ENCODE measurements at places on chromosomes 12 and 14. TPM values are rescaled to one million over a fixed set of nuclear protein-coding genes. Genes with fewer than 3 reads are reported as not detected.

DNA sequence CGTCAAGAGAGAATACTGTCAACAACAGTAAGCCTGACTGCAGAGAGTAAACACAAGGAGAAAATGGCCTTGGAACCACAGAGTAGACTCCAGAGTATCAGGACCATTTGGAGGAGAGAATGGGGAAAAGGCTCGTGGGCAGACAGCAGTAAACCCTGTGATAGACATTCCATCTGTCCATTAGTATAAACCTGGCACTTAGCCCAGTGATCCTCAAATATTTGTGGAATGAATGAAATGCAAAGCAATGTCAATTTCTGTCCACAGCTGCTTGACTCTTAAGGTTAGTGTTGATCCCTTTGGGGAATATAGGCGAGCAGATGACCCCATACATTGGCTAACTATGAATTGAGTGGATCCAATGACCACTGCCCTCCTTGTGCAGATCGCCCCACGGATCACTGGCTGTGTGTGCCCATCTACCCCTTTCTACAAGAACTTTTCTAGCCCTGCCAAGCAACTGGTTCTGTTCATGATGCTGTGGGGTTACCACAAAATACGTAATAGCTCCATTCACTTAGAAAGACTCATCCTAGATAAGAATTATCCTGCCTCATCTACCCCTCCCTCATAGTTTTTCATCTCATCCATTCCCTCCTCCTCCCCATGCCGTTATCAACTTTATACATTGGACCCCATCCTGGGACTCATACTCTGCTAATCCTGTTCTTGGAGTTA is 846.8 kb downstream of the NRXN3 start:
- DNase-seq = no peak

GRCh38 chr12:122235741-122236140 is 9.9 kb upstream of the DIABLO start:
- no peak for DNase-seq

GRCh38 chr14:50758945-50759344 is 72.0 kb downstream of the NIN start:
- no peak for DNase-seq

DNA sequence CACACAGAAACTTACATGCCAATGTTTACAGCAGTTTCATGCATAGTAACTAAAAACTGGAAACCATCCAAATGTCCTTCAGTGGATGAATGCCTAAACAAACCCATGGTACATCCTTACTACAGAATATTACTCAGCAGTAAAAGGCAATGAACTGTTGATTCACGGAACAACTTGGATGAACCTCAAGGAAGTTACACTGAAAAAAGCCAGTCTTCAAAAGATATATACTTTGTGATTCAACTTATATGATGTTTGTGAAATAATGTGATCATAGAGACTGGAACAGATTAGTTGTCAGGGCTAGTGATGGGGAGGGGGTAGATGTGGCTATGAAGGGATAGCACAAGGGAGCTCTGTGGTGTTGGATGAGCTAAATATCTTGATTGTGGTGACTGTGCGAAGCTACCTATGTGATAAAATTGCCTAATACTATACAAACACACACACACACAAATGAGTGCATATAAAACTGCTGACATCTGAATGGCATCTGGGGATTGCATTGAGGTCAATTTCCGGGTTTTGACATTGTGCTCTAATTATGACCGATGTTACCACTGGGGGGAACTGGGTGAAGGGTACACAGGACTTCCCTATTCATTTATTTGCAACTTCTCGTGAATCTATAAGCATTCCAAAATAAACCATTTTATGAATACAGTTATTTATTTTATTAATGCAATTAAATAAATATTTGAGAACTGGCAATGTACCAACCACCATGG is 94.3 kb downstream of the RIN3 start:
- no peak for DNase-seq

DNA sequence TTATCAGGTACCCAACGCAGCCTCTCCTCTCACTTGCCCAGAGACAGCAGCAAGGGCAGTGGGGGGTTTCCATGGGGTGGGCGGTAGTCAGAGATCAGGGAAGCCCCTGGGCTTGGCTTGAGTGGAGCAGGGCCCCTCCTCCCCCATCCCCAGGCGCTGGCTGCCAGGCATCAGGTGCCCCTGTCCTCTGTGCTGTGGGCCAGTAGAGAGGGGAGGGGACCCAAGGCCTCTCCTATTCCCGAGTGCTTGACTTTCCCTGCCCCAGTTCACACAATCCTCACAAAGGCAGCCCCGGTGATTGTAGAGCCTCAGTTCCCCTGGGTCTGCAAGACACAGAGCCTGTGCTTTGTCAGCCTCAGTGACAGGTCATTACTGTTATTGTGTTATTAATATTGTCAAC is 57.7 kb downstream of the MVK start:
- DNase-seq = no peak

DNA sequence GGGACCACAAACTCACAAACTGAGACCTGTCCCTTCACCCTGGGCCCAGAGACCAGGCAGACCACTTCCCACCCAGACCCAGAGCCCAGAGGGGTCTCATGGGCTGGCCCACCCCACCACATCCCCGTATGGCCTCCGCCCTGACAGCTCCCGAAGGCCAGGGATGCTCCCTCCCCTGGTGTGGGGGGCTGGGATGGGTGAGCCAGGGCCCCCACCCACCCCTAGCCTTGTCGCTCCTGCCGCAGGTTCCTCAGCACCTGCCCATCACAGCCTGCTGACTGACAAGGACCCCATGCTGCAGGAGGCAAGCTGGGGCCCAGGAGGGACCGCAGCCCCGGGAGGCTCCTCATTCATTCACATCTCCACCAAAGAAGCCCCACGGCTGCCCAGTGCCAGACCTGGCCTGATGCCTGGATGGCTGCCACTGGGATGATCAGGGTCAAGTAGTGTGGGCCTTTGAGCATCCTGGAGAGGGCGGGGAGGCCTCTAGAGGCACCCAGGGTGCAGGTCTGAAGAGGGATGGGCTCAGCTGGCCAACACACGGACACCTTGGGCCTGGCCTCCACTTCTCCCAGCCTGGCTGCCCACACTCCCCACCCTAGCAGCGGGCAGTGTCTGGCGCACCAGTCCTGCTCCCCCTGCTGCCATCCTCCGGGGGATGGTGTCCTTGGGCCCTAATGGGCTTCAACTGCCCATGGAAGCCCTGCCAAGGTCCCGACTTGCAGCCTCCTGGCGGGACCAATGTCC is 24.7 kb upstream of the GPR132 start:
- no peak for DNase-seq

DNA sequence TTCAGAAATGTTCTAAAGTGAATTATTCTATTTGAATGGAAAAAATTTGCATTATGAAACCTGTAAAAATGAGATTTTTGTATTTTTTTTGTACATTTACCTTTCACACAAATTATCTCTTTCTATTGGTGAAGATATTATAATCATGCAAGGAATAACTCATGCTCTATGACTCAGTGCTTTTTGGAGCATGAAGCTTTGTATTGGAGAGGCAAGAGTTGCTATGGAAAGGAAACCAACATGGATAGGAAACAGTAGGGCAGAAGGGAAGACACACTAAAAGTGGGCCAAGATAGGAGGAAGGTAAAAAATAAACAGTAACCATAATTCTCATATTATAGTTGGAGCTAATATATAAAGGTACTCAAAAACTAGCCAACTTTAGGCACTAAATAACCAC is 79.0 kb downstream of the PLCZ1 start:
- no peak for DNase-seq

DNA sequence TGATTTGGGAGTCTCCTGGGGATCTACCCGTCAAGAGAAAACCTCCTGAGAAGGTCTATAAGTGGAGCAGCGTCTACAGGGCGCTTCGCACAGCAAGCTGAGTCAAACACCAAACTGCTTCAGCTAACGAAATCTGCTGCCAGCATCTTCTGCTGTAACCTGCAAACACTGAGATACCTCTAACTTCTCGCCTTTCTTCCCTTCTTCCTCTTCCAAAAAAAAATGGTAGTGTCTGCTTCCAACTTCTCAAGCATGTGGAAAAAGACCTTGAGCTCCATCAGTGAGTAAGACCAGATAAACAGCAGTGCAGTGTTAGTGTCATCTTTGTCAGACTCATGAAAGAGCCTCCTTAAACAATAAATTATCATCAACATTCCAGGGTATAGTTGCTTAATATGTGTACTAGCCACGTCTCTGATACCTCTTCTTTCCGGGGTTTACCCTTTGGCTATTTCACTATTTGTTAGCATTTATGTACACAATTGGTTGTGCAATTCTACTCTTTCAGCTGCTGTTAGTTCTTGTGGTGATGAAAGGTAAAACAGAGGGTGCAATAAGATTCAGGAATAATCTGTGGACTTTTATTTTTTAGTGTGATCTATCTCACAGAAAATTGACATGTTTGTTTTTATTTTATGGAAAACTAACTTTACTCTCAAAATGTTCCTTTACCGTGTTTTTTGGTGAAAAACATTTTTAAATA is 81.6 kb downstream of the LLPH start:
- no peak for DNase-seq

DNA sequence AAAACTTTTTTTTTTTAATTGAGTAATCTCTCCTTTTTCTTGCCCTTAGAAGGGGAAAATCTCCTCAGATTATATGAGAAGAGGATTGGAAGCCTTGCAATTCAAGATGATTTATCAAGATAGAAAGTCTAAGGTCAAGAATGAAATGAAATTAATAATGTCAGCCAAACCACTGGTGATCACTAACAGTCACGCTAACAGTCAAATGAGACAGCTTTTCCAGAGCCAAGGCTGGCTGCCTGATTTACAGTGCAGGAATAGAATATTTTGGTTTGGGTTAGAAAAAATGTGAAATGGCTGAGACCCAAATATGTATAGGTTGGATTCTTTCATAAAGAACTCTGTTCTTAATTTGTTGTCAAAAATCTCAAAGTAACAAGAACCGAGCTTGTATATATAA is 204.3 kb downstream of the PPM1H start:
- no peak for DNase-seq

DNA sequence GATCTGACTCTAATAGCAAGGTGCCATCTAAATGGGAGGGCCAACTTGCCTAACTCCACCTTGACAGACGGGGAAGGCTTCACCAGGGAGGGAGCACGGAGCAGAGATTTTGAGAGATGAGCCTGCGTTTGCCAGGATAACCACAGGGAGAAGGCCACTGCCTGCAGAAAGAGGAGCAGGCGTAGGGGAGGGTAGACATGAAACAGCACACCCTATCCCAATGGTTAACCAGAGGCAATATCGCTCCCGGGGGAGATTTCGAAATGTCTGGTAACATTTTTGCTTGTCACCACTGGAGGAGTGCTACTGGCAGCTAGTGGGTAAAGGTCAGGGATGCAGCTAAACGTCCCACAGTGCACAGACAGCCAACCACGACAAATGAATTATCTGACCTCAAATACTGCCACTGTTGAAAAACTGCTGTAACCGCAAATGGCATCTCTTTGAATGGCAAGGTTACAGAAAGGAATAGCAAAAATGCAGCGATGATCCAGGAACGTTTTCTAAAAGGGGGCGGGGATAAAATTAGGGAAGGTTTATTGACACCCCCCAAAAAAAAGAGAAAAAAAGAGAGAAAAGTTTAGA is 126.0 kb upstream of the ATF7IP start:
- peak; percentile 54 for DNase-seq

DNA sequence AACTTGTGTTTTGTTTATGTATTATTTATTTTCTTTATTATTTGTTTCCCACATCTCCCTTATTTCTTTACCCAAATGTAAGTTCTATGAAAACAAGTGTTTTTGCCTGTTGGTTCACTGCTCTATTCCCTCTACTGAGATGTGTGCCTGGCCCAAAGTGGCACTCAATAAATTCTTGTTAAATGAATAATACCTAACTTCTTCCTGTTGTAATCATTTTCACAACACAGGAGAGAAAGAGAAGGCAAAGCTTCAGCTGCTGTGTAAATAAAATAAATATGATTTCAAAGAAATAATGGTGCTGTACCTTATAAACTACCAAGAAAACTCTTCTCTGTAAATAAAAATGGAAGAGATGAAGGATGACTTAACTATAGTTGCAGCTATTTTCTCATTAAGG is 116.2 kb downstream of the TRHDE start:
- DNase-seq = no peak

DNA sequence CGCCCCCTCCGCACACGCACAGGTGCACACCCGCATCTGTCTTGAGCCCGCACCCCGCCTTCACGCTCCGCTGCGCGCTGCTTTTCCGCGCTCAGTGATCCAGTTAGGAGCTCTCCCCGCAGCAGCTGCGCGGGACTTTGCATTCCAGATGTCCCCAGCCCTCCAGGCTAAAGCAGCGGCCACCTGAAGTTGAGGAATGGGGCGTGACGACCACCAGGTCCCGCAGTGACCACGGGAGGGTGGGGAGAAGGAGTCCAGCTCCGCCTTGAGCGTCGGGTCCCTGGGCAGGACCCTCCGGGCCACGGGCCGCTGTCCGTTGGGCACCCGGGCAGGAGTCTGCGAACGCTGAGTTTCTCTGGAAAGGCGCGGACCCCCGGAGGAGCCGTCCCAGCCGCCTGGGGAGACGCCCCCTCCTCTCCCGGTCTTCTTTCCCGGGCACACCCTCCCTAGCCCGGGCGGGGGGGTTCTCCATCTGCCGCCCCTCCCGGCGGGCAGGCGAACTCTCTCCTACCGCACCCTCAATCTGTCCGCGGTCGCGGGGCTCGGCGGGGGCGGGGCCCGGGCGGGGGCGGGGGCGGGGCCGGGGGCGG is 334 bp upstream of the TMEM132C start:
- DNase-seq = no peak

The SLC2A14 gene
- total RNA-seq = 0.25 TPM

The ACSM4 gene
- not detected for total RNA-seq

The SLC5A8 gene
- total RNA-seq = not detected

The AQP2 gene
- not detected for total RNA-seq
